NCI-H1105 (cell line): ENCODE measurements at places on chromosomes 3 and 15.

DNA sequence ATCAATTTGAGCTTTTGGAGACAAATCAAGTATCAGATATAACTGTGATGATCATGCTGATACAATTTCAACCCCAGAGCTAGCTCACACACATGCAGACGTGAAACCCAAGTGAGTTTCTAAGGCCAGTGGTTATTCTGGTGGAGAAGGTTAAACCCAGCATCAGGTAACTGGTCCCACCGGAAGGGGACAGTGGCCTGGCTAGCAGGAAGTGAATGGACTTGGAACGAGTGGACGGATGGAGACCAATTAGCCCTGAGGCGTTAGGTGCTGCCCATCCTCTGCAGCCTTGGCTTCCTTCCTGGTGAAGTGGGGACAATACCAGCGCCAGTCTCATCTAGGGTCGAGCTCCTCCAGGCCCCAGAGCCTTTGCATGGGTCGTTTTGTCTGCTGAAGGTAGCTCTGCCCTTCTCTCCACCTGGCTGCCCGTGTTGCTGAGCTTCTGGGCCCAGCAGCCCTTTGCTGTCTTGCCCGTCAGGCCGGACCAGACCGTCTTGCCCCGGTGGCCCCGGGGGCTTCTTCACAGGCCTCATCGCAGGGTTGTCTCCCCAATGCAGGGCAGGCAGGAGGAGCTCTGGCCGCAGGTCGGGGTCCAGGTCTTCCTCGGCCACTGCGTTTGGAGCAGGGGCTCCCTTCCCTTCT, 915 bp upstream of the KCTD6 start:
- no peak for DNase-seq

- DNase-seq = no peak
These were observed 149.9 kb downstream of the FOXP1 start for GRCh38 chr3:71433631-71434030.

GRCh38 chr3:118772547-118773011, 262.1 kb downstream of the IGSF11 start:
- no peak for DNase-seq

DNA sequence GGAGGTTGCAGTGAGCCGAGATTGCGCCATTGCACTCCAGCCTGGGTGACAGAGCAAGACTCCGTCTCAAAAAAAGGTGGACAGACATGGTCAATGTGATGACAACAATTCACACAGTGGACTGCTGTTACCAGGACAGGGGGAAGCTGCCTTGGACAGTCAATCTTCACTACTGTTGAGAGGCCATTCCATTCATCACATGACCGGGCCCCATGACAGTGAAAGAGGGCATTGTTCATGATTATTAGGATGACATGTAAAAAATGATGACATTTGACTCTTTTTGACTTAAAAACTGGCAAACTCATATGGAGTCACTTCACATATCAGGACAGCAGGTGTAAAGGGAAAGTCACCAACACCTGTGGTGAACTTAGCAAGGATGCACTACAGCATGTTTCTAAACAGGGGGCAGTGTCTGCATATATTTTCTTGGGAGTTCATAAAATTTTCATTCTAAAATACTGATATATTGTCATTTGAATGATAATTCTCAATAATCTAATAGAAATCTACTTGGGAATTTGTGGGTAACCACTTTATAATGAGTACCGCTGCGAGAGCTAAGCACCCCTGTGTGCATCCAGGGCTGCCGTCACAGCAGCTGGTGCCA, 34.2 kb upstream of the LDHAL6B start:
- no peak for DNase-seq

DNA sequence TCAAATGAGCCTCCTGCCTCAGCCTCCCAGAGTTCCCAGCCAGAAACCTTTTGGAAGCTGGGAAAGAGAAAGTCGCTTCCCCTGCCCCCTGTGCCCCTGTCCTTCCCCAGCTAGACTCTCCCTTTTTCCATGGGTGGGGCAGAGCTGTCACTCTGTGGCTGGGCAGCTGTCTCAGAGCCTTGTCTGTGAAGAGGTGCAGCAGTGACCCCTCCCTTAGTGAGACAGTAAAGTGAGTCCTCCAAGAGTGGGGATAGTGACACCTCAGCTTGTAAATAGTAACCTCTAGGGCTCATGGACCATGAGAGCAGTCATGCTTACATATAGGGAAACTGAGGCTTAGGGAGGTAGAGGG, 76.3 kb downstream of the SMAD6 start:
- DNase-seq = no peak

DNA sequence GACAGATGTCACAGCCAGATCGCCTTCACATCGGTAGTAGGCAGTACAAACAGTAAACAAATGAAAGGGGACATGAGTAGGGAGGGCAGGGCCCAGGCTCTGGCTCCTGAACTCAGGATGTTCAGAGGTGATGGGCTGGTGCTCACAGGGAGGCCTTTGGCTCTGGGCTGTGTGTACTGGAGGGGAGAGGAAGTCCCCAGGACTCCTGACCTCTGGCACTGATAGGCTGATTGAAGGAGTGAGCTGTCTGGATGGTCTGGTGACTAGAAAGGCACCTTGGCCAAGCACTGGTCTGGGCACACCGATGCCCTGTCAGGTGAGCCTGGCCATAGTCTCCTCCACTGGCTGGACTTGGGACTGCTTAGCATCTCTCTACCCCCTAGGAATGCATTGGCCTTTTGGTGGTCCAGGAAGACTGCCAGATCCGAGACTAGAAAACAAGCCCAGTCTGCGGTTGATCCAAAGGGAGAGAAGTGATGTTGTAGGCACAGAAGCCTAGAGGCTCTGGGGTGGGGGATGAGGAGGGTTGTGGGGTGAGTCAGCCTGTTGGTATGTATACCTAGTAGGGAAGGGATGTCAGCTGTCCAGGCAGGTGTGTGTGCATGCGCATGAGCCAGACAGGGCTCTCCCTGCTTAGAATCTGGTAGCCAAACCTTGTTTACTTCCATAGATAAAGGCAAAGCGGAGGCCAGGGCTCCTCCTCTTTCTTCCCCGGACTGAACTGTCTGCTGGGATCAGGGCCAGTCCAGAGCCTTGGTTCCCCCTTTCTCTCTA, 1.9 kb downstream of the SPINT1 start:
- no peak for DNase-seq

GRCh38 chr3:146387566-146387965, 81.8 kb downstream of the PLSCR2 start:
- no peak for DNase-seq

DNA sequence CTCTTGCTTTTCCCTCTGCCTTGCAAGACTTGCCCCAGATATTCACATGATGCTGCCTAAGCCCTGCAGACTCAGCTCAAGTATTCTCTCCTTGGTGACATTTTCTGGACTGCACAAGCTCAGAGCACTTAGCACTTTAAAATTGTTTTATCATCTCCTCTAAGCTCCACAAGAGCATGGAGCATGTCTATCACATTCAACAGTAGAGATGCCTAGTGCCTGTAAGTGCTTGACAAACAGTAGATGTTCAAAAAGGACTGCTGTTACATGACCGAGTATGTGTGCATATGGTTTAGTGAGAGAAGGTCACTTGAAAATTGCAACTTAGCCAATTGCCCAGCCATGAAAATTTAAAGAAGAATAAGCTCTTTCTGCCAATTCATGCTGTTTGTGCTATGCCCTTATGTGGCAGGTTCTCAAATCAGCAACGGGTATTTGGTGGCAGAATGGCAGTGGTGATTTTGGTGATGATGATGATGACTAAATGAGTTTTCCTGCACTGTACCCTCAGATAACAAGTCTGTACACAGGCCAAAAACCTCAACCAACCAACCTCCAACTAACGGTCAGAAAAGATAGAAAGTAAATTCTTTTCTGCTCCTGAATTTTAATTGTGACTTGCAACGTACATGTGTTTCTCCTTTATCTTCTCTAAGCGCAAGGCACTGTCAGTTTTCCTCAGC, 647.2 kb upstream of the UBE2E2 start:
- no peak for DNase-seq

DNA sequence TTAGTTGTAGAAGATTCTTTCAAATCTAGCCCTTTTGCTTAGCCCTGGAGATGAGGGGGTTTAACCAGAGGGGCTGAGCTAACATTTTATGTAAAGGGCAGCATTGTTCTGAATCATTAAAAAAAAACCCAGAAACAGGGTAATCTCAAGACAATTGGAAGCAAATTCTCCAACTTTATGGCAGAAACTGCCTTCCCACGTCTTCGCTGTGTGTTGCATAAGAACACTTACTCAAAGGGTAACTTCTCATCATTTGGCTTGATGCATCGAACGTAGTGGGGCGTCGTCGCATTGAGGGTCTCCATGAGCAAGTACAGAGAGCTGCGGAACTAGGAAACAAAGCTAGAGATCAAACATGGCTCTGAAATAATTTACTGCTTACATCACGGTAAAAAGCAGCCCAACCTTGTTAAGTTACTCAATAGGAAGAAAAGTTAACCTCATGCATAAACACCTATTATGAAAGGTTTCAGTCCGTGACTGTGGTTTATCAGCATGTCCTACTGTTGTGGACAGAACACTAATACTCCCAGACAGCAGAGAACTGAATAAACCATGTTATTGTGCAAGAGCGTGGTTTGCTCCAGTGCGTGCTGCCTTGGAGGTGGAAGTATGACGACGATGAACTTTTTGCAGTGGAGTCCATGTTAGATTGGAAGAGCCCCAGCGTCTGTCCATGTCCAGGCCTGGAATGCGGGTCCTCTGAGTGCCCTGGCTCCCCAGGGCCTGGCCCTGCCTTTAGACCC, 48.7 kb downstream of the MYO5C start:
- DNase-seq = no peak
